ENCODE measurements at places on chromosomes 2 and 18. TPM values are rescaled to one million over a fixed set of nuclear protein-coding genes. Genes with fewer than 3 reads are reported as not detected.

The DSG4 gene
- total RNA-seq = not detected

The UPP2 gene
- total RNA-seq = not detected

The GPBAR1 gene
- 0.42 TPM for total RNA-seq

The HOXD3 gene
- total RNA-seq = 0.86 TPM

The TEX44 gene
- not detected for total RNA-seq

The POTEC gene
- total RNA-seq = not detected

The C2orf78 gene
- not detected for total RNA-seq

DNA sequence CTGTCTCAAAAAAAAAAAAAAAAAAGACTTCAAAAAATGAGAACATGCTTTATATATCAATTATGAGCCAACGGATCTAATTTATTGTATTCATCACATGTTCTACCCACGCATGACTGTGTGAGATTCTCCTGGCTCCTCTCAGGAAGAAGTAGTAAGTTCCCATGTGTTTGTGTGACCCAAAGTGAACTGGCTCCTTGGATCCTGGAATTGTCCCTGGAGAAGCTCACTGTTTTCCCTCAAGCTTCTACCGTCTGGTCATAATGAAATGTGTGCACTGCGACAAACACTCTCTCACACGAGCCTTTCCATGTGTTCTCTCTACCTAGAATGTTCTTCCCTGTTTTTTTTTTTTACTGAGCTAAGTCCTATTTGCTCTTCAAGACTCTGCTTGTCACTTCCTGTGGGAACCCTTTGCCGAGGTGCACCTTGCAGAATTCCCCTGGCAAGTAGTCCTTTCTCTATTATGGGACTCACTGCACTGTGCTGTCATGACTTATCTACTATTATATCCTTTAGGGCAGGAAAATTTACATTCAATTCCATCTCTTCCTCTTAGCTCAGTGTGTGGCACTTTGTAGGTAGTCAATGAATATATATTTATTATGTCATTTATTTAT is 83.2 kb upstream of the THOC1 start:
- DNase-seq = no peak

DNA sequence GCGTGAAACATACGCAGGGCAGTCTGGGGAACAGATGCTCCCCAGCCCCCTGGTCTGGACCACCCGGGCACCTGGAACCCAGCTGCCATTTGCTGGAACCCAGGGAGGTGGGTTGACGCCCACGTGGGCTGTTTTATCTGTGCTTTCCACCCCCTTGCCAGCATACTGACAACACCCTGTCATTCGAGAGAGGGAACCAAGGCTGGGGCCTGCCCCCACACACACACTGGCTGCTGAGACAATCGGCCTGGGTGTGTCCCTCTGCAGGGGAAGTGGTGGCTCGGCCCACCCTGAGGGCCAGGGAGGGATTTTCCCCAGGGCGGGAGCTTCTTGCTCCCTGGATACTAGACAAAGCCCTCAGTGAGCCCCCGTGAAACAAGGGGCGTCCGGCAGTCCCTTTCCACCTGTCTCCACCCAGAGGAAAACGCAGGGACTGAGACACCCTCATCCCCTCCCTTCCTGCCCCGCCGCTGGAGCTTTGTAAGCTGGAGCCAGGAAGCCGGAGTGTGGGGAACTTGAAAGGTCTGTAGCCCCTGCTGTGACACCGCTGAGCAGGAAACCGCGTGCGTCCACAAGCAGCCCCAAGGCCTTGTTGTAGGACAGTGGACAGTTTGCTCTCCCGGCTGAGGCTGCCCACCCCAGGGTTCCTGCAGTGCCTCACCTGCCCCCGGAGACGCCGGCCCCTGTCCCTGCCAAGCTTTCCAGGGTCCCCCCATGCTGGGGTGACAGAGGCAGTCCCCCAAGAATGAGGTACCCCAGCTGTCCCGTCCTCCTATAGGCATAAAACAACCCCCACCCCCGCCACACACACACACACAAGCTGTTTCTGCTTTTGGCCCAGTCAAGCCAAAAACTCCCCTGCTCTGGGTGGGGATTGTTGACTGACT is 14.1 kb upstream of the KLF11 start:
- DNase-seq = no peak

GRCh38 chr2:43427032-43427424 is 168.8 kb downstream of the THADA start:
- DNase-seq = no peak

- no peak for DNase-seq
Observed at GRCh38 chr2:172223601-172224054, 120.9 kb upstream of the DLX2 start.

DNA sequence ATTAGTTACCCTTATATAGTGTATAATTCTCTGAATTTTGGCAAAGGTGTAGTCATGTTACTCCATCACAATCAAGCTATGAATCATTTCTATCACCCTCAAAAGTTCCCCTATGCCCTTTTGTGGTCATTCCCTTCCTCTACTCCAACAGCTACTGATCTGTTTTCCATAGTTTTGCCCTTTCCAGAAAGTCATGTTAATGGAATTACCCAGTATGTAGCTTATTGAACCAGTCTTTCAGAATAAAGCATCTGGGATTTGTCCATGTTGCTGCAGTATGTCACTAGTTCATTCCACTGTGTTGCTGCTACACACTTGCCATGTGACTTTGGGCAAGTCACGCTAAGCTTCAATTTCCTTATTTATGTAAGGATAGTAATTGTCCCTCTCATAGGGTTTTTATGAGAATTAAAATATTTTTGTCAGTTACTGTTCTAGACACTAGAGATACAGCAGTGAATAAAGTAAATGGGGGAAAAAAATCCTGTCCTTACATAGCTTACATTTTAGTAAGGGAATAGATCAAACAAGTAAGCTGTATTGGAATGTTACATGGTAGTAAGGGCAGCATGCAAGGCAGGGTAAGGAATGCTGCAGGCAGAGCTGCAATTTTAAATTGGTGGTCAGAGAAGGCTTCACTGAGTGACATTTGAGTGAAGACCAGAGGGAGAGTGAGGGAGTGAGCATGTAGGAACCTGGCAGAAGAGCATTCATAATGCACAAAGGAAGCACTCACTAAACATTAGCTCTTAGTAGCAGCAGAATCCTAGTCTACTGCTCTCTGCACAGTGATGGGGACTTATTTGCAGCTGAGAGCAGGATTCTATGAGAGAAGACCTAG is 80.3 kb upstream of the TSPYL6 start:
- DNase-seq = peak; percentile 81

DNA sequence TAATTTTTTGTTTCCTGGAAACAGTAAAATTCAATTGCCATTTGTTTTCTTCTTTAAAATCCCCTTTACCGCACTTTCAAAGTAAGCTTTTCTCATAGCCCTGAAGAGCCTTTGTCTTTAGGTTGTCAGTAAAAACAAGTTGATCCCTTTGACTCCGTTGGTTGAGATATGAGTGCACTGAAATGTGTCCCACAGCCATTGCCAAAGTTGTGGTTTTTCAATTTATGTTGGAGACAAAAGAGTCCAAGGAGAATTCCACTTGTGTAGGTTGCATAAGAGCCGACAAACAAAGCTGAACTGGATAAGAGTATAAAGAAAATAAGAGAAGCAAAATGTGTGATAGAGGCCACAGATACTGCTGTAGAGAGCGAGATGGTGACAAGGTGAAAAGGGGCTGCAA is 26.1 kb upstream of the HNMT start:
- DNase-seq = no peak

DNA sequence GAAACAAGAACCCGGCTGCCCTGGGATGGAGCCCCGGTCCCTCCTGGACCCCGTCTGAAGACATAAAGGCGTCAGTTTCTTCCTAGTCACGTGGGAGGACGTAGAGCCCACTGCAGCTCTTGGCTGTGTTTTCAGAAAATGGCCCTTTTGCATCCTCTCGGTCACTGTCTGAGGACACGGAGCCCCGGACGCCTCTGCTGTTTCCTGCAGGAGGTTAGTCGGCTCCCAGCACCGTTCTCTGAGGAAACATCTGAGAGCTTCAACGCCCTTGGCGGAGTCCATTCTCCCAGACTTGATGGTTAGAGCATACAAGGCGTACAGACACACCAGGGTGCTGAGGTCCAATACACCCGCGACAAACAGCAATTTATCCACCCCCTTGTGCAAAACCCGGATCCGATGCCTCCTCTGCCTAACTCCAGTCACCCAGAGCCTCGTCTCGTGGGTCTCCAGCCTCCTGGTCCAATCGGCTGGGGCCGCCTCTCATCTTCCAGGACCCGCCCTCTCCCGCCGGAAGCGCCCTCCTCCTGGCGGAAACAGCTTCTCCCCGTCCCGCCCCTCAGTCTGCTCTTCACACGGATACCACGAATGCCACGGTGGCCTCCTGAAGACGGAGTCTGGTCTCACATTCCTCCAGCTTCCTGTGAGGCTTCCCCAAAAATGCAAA is 119.4 kb downstream of the TMEM18 start:
- peak; percentile 80 for DNase-seq

GRCh38 chr2:61356261-61356957 is 114.5 kb downstream of the USP34 start:
- no peak for DNase-seq

Data from esophagus muscularis mucosa (tissue), 4 donors.